Stimulated activated CD4-positive, alpha-beta T cell treated with anti-CD3 and anti-CD28 coated beads, Interleukin-1b, Interleukin-23, amount 100 ng/mL, for 1 hour (primary cell): ENCODE measurements at places on chromosomes 4 and X.

GRCh38 chrX:132443196-132444135 lies 45.4 kb downstream of the MBNL3 start:
- no peak for DNase-seq

GRCh38 chrX:138777230-138777629 lies 65.7 kb upstream of the FGF13 start:
- no peak for DNase-seq

DNA sequence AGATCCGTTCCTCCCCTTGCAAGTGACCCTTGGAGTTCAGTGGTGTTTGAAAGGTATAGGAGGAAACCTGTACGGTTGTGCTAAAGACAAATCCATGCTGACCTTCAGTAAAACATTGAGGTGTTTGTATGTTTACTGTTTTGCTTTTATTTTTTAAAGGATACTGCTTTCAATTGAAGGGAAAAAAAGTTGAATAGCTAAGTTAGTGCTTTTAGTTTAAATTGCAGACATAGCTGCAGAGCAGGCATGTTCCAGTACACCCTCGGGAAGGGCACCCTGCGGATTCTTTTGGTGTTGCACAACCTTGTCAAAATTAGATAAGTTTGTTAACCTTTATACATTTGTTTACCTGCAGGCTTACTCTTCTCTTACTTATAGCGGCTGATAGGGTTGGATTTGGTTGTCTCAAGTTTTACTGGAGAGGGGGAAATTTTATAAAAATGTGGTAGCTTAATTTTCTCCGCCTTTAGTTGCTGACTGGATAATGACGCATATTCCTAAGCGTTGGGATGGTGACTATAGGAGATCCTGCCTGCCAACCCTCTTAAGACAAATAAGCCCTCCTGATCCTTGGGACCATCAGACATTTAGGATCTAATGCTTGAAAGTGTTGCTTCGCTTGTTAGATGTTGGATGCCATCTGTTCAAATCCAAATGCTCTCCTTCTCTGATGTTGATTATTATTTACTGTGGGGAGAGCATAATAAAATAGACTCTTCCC lies 2.0 kb downstream of the RAPGEF2 start:
- DNase-seq = no peak

- DNase-seq = no peak
Observed at GRCh38 chrX:103369479-103369878, 6.9 kb upstream of the BEX3 start.

DNA sequence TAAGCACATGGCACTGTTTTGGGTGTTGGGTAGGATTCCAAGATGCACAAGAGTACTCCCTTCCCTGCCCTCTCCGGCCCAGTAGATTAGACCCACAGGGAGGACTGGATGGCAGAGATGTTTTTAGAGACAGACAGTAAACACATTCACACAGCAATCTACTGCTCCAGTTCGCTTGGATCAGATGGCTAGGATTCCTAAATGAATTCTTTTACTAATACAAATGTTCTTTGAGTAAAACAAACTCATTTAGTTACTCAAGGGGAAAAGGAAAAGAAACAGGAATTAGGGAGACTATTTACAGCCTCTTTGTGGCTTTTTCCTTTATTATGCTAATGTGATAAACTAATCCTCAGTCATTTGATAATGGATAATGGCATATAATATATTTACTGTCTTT lies 5.9 kb downstream of the SNX25 start:
- no peak for DNase-seq

GRCh38 chrX:33447285-33447684 lies 235.9 kb upstream of the DMD start:
- no peak for DNase-seq

- no peak for DNase-seq
Observed at GRCh38 chrX:95383778-95384177, 1300.9 kb upstream of the DIAPH2 start.

DNA sequence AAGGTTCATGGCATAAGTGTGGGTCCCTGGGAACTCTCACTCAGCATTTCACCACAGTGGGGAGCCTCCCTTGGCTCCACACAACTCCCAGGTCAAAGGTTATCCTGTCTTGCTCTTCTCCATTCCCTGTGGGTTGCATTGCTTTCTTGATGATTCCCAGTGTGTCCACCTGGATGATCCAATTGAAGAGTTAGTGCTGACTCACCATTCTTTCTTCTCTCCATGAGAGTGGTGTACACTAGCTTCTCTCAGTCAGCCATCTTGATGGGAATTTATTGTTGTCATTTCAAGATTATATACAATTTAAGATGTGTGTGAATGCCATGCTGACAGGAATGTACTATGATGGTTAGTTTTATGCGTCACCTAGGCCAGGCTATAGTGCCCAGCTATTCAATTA lies 25.6 kb upstream of the C4orf17 start:
- no peak for DNase-seq

DNA sequence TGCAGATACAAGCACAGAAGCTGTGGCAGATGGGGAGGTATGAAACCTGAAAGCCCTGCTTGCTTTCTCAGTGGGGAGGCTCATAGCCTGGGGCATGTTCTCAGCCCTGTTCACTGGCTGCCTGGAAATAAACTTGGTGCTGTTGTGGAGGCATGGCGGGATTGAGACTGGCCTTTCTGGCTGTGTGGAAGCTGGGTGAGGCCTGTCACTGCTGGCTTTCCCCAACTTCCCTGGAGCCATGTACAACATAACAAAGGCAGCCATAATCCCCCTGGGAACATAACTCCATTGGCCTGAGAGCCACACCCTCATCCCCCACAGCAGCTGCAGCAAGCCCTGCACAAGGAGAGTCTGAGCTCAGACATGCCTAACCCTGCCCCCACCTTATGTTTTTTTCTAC lies 237.7 kb upstream of the TLL1 start:
- DNase-seq = no peak

DNA sequence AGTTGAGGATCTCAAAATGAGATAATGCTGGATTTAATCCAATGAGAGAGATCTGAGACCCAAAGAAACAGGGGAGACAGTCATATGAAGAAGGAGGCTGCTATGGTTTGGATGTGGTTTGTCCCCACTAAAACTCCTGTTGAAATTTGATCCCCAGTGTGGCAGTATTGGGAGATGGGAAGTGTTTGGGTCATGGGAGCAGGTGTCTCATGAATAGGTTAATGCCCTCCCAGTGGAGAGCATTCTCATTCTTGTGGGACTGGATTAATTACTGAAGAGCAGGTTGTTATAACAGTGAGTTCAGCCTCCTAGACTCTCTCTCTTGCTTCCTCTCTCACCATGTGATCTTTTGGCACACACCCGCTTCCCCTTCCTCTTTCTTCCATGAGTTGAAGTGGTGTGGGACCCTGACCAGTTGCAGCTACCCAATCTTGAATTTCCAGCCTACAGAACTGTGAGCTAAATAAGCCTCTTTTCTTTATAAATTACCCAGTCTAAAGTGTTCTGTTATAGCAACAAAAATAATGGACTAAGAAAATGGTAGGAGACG lies 70.3 kb downstream of the PPEF2 start:
- no peak for DNase-seq

DNA sequence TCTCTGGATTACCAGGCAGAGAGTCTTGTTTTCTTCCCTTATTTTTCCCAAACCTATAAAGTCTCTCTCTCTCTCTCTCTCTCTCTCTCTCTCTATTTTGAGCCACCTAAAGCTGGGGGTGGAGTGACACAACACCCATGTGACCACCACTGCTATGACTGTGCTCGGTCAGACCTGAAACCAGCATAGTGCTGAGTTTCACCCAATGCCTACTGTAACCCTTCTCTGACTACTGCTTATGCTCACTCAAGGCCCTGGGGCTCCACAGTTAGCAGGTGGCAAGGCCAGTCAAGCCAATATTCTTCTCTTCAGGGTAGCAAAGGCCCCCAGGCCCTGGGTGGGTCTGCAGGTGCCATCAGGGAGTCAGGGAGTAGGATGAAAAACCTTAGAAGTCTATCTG lies 114.7 kb upstream of the ARMCX2 start:
- DNase-seq = no peak

DNA sequence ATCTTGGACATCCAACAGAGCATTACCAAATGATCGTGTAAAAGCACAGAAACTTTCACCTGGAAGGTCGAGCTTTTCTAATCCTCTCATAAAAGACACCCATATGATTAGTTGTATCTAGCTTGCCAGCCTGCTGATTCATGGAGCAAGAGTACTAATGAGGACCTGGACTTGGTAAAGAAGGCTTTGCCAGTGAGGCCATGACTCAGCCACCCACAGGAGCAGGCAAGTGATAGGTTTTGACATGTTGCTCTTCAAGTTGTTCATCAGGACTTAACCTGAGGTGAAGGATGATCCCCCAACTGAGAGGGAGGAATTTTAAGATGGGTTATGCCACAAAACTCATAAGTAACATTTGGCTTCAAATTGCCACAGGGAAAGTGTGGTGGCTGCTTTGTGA lies 24.7 kb upstream of the EPGN start:
- no peak for DNase-seq

GRCh38 chr4:84677995-84678394 lies 95.1 kb downstream of the CDS1 start:
- DNase-seq = no peak

DNA sequence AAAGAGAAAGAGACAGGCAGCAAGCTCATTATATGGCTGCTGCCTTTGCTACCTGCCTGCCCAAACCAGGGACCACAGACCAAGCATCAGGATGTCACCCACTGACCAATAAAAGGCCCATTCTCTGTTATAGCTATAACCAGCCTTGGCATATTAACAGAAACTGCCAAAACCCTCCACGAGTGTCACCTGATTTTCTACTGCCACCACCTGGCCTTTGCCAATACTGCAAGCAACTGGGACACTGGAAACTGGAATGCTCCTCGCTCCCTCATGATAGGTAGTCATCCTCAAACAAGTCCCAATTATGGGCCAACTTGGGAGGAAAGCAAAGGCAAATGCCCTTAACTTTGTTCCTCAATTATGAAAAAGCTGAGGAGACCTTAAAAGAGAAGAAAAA lies 76.0 kb downstream of the SPIN4 start:
- DNase-seq = no peak

DNA sequence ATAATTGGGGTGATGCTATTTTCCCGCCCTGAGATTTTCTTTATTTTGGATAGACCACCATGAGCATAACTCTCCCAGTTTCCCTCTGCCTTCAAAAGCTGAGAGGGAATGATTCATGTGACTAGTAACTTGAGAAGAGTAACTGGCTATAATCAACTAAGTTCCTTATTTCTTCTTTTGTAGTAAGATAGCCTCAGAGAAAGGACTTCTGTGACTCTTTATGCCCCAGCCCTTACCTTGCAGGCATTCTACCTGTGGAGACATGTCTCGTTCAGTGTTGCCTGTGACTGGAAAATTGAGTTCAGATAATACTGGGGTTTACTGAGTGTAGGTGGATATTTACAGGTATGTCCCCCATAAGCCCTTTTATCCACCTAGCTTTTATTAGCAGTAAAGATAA lies 715.4 kb upstream of the HS3ST1 start:
- DNase-seq = no peak

DNA sequence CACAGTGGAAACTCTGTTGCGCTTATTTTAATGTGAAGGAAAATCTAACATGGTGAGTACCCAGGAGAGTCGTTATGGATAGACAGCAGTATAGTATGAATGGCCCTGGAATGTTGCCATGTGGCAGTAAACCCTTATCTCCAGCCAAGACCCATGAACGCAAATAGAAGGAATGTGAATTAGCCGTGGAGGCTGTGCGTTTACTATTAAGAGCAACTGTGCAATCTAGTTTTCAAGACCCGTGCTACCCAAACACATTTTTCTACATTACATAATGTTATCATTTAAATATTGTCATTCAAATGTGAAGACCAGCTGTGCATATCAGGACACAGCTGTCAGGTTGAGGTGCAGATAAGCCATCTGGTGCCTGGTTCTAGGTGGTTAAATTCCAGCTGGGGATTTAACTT lies 13.3 kb upstream of the AGA start:
- DNase-seq = no peak
